Fibroblast of upper back skin (primary cell): ENCODE measurements at places on chromosomes 7 and 10.

DNA sequence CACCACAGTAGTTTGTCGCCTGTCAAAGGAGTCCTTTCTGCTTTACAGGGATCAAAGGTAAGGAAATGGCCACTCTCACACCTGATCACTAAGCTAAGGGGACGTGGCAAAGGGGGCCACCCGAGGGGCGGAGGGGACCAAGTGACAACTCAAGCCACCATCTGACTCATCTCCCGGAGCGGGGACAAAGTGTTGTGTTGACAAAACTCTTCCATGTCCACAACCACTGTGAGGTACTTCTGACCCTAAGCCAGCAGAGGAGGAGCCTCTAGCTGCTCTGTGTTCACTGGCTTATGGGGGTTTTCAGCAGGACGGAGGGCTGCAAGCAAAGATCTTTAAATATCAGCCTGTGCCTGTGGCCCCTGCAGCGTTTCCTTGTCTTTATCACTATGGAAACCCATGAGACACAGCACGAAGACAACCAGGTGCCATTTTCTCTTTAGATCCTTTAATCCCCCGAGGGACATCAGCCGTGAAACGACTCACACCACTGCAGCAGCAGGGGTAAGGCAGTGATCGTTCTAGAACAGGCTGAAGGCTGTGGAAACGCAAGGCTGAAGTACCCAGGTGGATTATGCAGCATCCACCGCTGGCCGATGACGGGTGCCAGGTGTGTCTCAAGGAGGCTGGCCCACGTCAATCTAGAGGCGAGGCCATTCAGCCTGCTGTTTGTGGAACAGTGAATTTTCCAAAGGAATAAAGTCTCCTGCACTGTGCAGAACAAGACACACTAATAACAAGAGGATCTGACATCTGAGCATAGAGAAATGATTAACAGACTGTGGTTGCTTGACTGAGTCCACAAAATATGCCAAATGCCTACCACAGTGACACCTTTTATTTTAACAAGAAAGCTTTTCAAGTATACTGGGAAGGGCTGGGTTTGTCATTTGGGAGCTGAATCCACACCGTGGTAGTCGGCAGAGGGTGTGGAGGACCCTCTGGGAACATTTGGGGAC lies 26.6 kb upstream of the DDC start:
- no peak for DNase-seq

DNA sequence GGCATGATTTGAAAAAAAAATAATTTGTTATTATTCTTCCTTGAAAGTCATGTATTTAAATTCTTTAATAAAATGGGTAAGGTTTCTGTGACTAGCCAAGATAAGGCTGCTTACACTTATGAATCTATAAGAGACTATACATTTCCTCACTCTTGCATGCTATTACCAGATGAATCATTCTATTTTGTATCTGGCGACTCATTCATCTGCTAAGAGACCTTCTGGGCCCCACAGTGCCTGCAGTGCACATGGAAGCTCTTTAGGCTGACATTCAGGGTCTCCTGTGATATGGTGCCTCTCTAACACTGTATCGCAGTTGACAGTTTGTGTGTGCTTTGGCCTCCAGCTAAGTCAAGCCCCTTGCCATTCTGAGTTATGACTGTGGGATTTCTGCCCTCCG lies 121.9 kb downstream of the NRG3 start:
- DNase-seq: no peak

DNA sequence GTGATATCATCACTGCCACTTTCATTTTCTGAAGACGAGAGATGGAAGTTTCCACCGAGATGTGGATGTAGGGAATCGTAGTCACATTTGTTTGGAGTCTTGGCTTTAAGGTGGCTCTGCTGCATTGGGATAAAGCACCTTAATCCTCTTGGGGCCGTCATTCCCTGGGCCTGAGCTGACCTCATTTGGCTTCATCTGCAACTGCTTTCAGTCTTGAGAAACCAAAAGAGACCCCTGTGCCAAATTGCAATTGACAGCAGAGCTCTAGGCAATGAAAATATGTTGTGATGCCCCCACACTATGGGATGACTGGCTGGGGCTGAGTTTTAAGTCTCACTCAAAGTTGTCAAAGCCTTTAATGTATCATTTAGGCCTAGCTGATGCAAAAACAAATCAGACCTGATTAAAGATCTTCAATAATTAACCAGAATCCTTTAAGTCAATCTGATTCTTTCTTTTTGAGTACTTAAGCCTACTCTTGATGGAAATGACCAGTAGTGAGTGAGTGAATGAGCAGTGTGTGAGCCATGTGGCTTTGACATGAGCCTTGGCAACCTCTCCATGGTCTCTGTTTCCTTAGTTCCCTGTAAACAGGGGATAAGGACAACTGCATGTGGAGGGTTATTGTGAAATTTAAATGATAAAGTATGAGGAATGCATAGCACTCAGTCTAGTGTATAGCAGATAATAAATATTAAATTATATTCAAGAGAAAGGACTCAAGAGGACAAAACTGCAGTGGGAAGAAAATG lies 155.0 kb downstream of the BMPER start:
- peak; percentile 63 for DNase-seq

DNA sequence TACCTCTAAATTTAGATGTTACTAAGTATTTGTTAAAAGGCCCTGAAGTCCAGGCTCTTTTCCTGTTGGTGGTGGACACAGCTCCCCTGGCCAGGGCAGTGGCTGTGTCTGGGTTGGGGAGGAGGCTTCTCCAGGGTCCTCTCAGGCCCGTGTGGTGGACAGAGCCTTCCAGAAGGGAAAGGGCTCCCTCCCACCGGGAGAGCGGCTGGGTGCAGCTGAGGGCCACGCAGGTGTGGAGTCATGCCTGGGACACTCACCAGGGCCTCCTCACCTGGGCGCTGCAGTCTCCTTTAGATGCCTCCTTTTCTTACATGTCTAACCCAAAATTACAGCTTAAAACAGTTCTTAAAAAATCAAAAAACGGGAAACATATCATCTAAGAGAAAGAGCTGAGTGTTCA lies 128.2 kb upstream of the TCERG1L start:
- DNase-seq: no peak

- DNase-seq: peak; percentile 71
Observed at GRCh38 chr7:46485481-46486065, 564.5 kb upstream of the IGFBP3 start.

- peak; percentile 49 for DNase-seq
Observed at GRCh38 chr10:63466144-63466935, 563 bp upstream of the JMJD1C start.

DNA sequence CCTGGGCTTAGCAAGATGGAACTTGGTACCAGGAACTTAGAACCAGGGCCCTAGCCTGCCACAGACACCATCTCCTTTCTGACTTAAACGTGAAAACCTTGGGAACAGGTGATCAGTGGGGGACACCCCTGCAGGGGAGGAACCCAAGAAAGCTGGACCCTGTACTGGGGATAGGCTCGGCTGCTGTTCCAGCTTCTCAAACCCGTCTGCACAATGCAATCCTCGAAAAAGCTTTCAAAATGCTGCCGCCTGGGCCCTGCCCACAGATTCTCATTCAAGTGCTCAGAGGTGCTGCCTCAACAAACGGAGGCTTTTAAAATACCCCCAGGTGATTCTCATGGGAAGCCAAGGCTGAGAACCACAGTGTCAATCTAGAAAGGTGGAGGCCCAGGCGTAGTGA lies 169.7 kb downstream of the ARHGAP21 start:
- no peak for DNase-seq

DNA sequence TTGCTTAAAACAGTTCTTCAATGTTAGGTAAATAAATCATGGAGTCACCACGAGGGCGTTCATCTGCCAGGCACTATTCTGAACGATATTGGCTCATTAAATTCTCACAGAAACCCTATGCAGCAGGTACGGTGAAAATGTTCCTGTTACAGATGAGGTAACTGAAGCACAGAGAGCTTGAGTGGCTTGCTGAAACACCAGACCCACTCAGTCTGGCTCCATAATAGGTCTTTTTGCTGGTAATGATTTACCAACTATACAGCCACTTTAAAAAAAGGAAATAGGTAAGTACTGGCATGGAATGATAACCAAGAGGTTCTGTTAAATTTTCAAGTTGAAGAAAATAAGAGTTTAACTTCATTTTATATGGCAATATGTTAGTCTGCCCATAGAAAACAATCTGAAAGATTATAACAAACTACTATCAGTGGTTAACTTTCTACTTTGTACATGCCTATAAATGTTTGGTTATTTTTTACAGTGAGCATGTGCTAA lies 1.3 kb upstream of the TM9SF3 start:
- no peak for DNase-seq

DNA sequence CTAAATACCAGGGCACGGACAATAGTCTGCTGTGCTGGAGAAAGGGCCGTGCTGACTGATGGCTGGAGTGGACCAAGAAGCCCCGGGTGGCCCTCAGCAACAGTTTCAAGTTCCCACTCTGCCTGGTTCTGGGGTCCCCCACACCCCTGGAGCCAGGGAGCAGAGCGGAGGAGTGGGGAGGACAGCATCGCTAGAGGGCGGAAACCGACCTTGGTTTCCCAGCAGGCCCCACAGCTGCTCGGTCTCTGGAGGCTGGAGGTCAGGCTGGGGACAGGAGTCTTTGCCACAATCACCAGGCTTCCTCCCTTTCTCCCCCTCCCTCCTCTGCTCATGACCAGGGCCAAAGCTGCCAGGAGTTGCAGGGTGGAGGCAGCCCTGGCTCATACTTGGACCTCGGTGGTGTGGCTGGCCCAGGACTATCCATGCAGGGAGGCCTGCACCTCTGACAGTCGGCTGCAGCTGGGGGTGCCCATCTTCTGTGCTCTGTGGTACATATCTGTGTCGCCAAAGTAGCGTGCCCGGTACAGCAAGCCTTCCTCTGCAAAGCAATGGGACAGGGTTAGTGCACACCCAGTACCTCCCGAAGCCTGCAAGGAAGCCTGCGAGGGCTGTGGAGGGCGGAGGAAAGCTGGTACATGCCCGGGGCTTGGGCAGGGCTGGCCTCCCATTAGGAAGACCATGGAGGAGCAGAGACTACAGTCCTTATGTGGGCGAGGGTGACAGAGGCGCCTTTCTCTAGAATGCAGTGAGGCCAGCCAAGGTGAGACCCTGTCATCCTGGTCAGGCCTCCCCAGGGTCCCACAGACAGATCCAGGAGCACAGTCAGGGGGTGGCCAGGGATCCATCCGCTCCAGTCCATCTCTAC lies 19.1 kb downstream of the DNAJB12 start:
- no peak for DNase-seq
